ENCODE measurements at places on chromosomes 12 and 14. TPM values are rescaled to one million over a fixed set of nuclear protein-coding genes. Genes with fewer than 3 reads are reported as not detected.

- no peak overlapping the region for H3K4me3 ChIP-seq
- H3K4me1 ChIP-seq, result no peaks in the 10 kb centered on the region
- H3K27me3 ChIP-seq, result peaks cover 2% of the 10 kb centered on the region
- H3K36me3 ChIP-seq, result no peaks in the 10 kb centered on the region
Measured at GRCh38 chr12:52681526-52682380, 1.5 kb upstream of the KRT1 start.

DNA sequence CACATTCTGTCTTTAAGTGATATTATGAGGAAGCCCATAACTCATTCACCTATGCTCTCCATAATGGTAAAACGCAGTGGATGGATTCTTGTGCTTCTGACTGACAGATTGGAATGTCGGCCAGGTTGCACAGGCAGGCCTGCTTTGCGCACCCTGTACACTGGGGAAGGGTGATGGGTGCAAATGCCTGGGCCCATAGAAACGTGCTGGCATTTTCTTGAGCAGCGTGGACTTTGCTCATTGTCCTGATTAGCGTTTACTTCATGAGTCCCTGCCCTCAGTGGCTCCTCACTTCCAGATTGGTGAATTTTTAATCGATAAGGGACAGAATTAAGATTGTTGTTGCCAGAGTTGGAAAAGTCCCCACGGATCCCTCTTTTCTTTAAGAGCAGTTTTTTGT lies 80.9 kb upstream of the TRAF3 start:
- H3K27me3 ChIP-seq, result no peaks in the 10 kb centered on the region
- H3K36me3 ChIP-seq, result no peaks in the 10 kb centered on the region
- H3K4me3 ChIP-seq, result no peak overlapping the region
- DNase-seq, result no peak
- no peaks in the 10 kb centered on the region for H3K4me1 ChIP-seq

STRAP gene
- 215 TPM for polyA plus RNA-seq

CRY1 gene
- 12.9 TPM for polyA plus RNA-seq

DNA sequence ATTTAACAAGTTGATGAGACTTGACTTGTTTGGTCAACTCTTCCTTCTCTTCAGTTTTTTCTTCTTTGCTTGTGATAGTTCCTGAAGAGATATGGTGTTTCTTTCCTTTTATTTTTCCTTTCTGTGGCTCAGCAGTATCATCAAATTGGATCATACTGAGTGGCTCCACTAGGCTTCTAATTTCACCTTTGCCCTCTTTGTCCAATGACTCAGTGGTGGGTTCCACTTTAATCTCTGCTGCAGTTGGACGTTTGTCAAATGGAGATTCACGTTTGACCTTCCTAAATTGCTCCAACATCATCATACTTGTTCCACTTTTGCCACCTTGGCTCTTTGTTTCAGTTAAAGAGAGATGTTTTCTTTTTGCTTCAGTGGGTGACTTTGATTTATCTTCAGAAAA lies 41.5 kb downstream of the FAM186A start:
- no peaks in the 10 kb centered on the region for H3K4me1 ChIP-seq
- H3K4me3 ChIP-seq, result no peak overlapping the region
- no peak overlapping the region for H3K27ac ChIP-seq

- H3K27me3 ChIP-seq, result no peaks in the 10 kb centered on the region
- DNase-seq, result no peak
- no peaks in the 10 kb centered on the region for H3K36me3 ChIP-seq
- no peaks in the 10 kb centered on the region for H3K4me1 ChIP-seq
- no peak overlapping the region for H3K4me3 ChIP-seq
- no peak overlapping the region for H3K27ac ChIP-seq
Measured at GRCh38 chr14:91745344-91745743, 13.5 kb upstream of the CATSPERB start.

- no peaks in the 10 kb centered on the region for H3K4me1 ChIP-seq
- no peak overlapping the region for H3K27ac ChIP-seq
Measured at GRCh38 chr12:22172501-22172900, 126.5 kb downstream of the CMAS start.

- DNase-seq, result no peak
- no peak overlapping the region for H3K27ac ChIP-seq
- no peak overlapping the region for H3K4me3 ChIP-seq
- peaks cover 5% of the 10 kb centered on the region for H3K36me3 ChIP-seq
- no peaks in the 10 kb centered on the region for H3K27me3 ChIP-seq
- H3K4me1 ChIP-seq, result peaks cover 18% of the 10 kb centered on the region
Measured at GRCh38 chr12:121574025-121574424, 6.8 kb downstream of the KDM2B start.

KRT72 gene
- polyA plus RNA-seq, result not detected

- H3K27ac ChIP-seq, result no peak overlapping the region
- H3K4me3 ChIP-seq, result peak overlapping the region; percentile 31
- no peaks in the 10 kb centered on the region for H3K36me3 ChIP-seq
- no peak for DNase-seq
- no peaks in the 10 kb centered on the region for H3K4me1 ChIP-seq
- peaks cover 72% of the 10 kb centered on the region for H3K27me3 ChIP-seq
Measured at GRCh38 chr12:54009171-54010052, 627 bp downstream of the HOXC8 start.

DNA sequence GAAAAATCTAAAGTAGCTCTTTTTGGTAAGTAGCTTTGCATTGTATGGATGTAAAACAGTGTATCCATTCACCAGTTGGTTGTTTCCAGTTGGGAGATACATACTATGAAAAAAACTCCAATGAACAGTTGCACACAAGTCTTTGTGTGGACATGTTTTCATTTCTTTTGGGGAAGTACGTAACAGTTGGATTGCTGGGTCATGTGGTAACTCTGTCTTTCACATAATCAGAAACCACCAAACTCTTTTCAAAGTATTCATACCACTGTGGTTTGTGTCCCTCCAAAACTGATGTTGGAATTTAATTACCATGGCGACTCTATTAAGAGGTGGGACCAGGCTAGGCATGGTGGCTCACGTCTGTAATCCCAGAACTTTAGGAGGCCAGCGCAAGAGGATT lies 58.9 kb upstream of the RESF1 start:
- H3K4me3 ChIP-seq, result no peak overlapping the region
- H3K4me1 ChIP-seq, result no peaks in the 10 kb centered on the region
- no peak overlapping the region for H3K27ac ChIP-seq

- H3K27ac ChIP-seq, result no peak overlapping the region
- H3K27me3 ChIP-seq, result no peaks in the 10 kb centered on the region
- no peak overlapping the region for H3K4me3 ChIP-seq
- no peaks in the 10 kb centered on the region for H3K36me3 ChIP-seq
- no peaks in the 10 kb centered on the region for H3K4me1 ChIP-seq
- DNase-seq, result no peak
Measured at GRCh38 chr14:65599375-65599774, 186.8 kb downstream of the FUT8 start.

MLXIP gene
- 10.1 TPM for polyA plus RNA-seq

DNA sequence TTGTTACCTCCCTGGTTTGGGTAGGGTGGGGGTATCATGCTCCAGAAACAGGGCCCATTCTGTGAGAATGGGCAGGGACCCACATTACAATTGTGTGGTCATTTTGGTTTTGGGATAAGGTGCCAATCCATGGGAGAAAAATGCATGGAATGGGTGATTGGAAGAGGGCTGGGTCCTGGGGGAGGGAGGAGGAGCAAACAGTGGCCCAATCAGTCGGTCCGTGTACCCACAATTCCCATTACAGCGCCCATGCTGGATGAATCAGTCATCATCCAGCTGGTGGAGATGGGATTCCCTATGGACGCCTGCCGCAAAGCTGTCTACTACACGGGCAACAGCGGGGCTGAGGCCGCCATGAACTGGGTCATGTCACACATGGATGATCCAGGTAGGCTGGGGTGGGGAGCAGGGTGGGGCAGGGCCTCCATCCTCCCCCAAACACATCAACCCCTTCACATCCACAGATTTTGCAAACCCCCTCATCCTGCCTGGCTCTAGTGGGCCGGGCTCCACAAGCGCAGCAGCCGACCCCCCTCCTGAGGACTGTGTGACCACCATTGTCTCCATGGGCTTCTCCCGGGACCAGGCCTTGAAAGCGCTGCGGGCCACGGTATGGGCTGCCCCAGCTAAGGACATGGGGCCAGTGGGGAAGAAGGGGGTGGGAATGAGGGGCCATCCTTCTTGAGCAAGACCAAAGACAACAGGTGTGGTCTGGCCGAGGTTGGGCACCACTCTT lies 3.6 kb upstream of the TPI1 start:
- H3K27ac ChIP-seq, result no peak overlapping the region
- no peak for DNase-seq
- H3K27me3 ChIP-seq, result no peaks in the 10 kb centered on the region
- H3K4me1 ChIP-seq, result peaks cover 4% of the 10 kb centered on the region
- no peak overlapping the region for H3K4me3 ChIP-seq
- peaks cover 28% of the 10 kb centered on the region for H3K36me3 ChIP-seq

KRT85 gene
- not detected for polyA plus RNA-seq

- no peak overlapping the region for H3K27ac ChIP-seq
- H3K4me1 ChIP-seq, result no peaks in the 10 kb centered on the region
- DNase-seq, result no peak
Measured at GRCh38 chr14:97604731-97605130, 807.5 kb downstream of the VRK1 start.

DNA sequence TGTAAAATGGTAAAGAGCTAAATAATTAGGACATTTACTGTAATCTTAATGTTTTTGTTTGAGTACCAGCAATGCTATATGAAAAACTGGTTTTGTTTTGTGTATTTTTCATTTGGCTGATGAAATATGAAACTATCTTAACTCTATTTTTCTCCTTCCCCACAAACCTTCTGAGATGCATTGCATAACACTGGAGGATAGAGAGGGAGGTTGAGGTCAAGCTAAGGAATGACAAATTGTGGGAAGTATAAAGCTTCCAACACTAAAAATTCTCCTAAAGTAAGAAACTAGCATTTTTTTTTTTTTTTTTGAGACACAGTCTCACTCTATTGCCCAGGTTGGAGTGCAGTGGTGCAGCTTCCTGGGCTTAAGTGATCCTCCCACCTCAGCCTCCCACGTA lies 31.5 kb upstream of the SRP54 start:
- H3K27me3 ChIP-seq, result no peaks in the 10 kb centered on the region
- peak; percentile 71 for DNase-seq
- no peaks in the 10 kb centered on the region for H3K36me3 ChIP-seq
- H3K27ac ChIP-seq, result no peak overlapping the region

DNA sequence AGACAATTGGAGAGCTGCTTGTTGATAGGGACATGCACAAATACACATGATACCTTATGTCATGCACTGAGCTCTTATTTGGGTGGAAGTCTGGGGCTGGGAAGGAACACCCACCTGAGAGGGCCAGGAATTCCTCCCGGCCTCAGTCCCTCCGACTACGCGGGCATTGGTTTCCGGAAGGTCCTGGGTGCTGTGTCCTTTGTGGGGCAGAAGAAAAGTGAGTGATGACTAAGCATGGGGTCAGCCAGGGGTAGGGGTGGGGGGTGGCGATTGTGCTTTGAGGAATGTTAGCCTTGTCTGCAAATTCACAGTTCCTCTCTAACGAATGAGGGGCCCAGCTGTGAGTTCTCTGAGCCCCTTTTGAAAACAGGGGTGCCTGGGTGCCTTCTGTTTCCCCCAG lies 798 bp downstream of the CELA1 start:
- peaks cover 2% of the 10 kb centered on the region for H3K4me1 ChIP-seq
- H3K27me3 ChIP-seq, result no peaks in the 10 kb centered on the region
- peak; percentile 79 for DNase-seq
- H3K4me3 ChIP-seq, result no peak overlapping the region

GRCh38 chr12:31226639-31227038 lies 99.3 kb downstream of the SINHCAF start:
- DNase-seq, result no peak
- H3K4me1 ChIP-seq, result no peaks in the 10 kb centered on the region
- no peaks in the 10 kb centered on the region for H3K36me3 ChIP-seq
- no peak overlapping the region for H3K4me3 ChIP-seq
- no peaks in the 10 kb centered on the region for H3K27me3 ChIP-seq

GRCh38 chr12:88247241-88247643 lies 105.1 kb downstream of the TMTC3 start:
- no peaks in the 10 kb centered on the region for H3K27me3 ChIP-seq
- H3K4me1 ChIP-seq, result peaks cover 15% of the 10 kb centered on the region
- H3K27ac ChIP-seq, result no peak overlapping the region

NTN4 gene
- polyA plus RNA-seq, result 31.8 TPM

EPYC gene
- polyA plus RNA-seq, result 0.05 TPM

LETMD1 gene
- polyA plus RNA-seq, result 38.1 TPM

- no peaks in the 10 kb centered on the region for H3K27me3 ChIP-seq
- H3K36me3 ChIP-seq, result no peaks in the 10 kb centered on the region
- no peak for DNase-seq
- no peak overlapping the region for H3K4me3 ChIP-seq
- H3K4me1 ChIP-seq, result no peaks in the 10 kb centered on the region
Measured at GRCh38 chr12:92879698-92880322, 49.3 kb downstream of the EEA1 start.

SIX6 gene
- not detected for polyA plus RNA-seq

DNA sequence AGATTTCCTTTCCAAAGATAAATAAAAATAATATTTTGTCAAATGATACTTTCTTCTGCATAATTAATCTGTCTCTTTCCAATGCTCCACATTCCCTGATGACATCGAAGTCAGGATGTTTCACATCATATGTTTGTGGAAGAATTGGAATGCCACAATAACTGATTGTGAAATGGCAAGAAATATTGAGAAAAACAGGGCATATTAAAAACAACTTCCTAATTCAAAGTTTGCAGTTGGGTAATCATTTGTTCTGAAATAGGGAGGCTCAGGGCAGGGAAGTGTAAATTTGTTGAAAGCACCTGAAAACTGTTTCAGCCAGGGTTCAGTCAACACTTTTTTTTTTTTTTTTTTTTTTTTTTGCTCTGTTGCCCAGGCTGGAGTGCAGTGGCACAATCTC lies 50.7 kb downstream of the BCAT1 start:
- H3K4me1 ChIP-seq, result peaks cover 9% of the 10 kb centered on the region
- peaks cover 3% of the 10 kb centered on the region for H3K36me3 ChIP-seq
- H3K27me3 ChIP-seq, result no peaks in the 10 kb centered on the region
- H3K27ac ChIP-seq, result no peak overlapping the region
- peak; percentile 74 for DNase-seq

GZMH gene
- polyA plus RNA-seq, result not detected

DNA sequence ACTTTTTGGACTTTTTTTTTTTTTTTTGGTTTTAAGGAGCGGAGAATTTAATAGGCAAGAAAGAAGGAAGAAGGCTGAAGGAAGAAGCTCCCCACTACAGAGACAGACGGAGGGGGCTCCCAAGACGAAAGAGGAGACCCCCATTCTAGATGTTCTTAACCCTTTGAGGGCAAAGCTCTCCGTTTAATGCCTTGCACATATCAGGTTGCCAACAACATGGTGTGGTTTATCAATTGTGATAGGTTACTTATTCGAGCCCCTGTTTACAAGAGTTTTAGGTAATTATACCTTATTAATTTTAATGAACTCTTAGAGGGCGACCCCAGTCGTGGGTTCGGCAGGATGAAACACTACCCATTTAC lies 1.2 kb upstream of the FBXO33 start:
- peak overlapping the region; percentile 93 for H3K4me3 ChIP-seq
- peak overlapping the region; percentile 100 for H3K27ac ChIP-seq
- no peaks in the 10 kb centered on the region for H3K27me3 ChIP-seq
- no peak for DNase-seq

- no peak overlapping the region for H3K27ac ChIP-seq
- H3K4me3 ChIP-seq, result no peak overlapping the region
- H3K4me1 ChIP-seq, result no peaks in the 10 kb centered on the region
- DNase-seq, result peak; percentile 14
Measured at GRCh38 chr12:91896286-91897024, 249.2 kb downstream of the BTG1 start.

Measured in fibroblast of lung (primary cell).